Chondrocyte (in vitro differentiated cells): ENCODE measurements at places on chromosomes 16 and 17. TPM values are rescaled to one million over a fixed set of nuclear protein-coding genes. Genes with fewer than 3 reads are reported as not detected.

DNA sequence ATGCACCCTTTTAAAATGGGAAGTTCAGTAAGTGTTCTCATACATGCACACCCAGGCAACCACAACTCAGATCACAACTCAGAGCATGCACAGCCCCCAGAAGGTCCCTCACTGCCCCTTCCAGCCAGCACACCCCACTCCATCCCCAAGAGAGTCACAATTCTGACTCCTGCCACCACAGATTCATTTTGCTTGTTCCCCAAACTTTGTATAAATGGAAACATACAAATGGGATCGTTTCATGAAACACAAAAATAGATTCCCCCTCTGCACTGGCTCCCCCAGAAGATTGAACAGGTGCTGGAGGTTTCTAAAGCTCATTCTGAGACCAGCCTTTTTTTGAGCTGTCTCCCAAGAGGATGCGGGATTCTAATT is 3.3 kb upstream of the TNFRSF13B start:
- no peak overlapping the region for H3K27ac ChIP-seq
- peaks cover 15% of the 10 kb centered on the region for H3K4me1 ChIP-seq
- H3K27me3 ChIP-seq: peaks cover 11% of the 10 kb centered on the region
- no peaks in the 10 kb centered on the region for H3K36me3 ChIP-seq

DNA sequence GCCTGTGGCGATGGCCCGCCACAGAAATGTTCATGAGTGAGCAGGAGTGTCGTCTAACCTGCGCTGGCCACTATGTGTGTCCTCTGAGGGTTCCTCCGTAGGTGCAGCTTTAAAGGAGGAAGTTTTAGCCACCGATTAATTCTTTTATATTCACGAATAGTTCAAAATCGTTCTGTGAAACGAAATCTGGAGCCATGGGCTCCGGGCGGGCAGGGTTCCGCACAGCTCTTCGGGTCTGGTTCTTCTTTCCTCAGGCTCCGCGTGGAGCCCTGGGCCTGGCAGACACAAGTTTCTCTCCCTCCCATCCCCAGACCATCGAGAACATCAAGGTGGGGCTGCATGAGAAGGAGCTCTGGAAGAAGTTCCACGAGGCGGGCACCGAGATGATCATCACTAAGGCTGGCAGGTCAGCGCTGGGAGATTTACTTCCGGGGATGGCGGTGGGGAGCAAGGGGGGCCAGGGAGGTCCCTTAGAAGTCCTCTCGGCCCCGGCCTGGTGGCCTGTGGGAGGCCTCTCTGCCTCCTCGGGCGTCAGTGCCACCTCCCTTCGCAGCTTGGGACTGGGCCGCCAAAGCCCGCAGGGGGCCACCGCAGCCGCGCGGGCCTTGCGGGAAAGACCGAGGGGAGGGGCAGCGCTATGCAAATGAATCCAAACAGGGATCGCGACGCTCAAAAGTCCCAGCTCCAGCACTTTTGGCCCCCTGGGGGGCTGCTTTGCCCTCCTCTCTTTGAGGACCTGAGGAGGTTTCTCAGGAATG is 5.2 kb downstream of the TBX4 start:
- H3K27ac ChIP-seq: no peak overlapping the region
- peak overlapping the region; percentile 64 for H3K4me3 ChIP-seq
- no peak for DNase-seq
- H3K4me1 ChIP-seq: peaks cover 29% of the 10 kb centered on the region
- H3K36me3 ChIP-seq: peaks cover 14% of the 10 kb centered on the region

The TP53TG3C gene
- not detected in 3 replicates for total RNA-seq

The TNP2 gene
- not detected in 3 replicates for total RNA-seq

The MYH1 gene
- total RNA-seq: not detected in 3 replicates

The SLC2A4 gene
- 0.15 to 0.38 TPM (median 0.30 TPM) in 3 replicates for total RNA-seq
